ENCODE measurements at places on chromosomes 6 and 20.

- DNase-seq: no peak
Measured at GRCh38 chr20:49267327-49267726, 10.5 kb downstream of the ZNFX1 start.

- no peak for DNase-seq
Measured at GRCh38 chr6:149108038-149108748, 209.3 kb upstream of the TAB2 start.

- DNase-seq: no peak
Measured at GRCh38 chr6:6784514-6785162, 196.1 kb downstream of the LY86 start.

DNA sequence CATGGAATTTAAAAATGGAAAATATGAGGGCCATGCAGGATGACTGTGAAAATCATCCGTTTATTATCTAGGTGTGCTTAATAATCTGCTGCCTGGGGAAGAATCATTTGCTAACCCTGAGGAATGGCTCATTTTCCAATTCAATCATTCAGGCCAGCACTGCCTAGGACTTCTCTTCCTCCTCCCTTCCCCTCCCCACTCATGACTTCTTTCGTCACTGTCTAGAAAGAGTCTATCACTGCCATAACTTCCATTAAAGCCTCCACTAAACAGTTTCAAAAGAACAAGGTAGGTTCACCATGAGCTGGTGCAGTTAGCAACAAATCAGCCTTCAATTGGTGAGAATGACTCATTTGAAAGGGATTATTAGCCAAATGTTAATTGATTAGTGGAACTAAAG, 43.9 kb downstream of the TSHZ2 start:
- no peak for DNase-seq

- no peak for DNase-seq
Measured at GRCh38 chr6:167549213-167549612, 224.3 kb downstream of the TTLL2 start.

GRCh38 chr6:158050107-158050735, 68.6 kb downstream of the SYNJ2 start:
- DNase-seq: no peak

- DNase-seq: no peak
Measured at GRCh38 chr20:878511-879307, 37.4 kb downstream of the ANGPT4 start.

GRCh38 chr20:43388268-43389002, 69.3 kb upstream of the SRSF6 start:
- DNase-seq: no peak

DNA sequence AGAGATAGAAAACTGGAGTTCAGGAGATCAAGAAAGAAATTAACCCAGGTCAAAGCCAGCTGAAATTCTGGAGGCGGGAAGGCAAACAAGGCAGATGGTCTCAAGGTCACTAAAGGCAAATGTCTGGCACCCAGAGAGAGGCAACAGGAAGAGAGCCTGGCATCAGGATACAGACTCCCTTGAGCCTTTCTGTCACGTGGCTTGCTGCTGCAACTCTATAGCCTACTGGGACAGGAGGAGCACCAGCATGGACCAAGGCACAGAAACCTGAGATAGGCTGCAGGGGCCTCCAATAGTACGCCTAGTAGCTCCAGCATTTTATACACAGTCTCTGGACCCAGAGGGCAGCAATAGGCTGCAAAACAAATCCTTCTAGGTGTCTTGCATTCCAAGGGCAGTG, 75.1 kb downstream of the SEL1L2 start:
- no peak for DNase-seq

GRCh38 chr6:82597201-82597600, 233.6 kb downstream of the TPBG start:
- DNase-seq: no peak

DNA sequence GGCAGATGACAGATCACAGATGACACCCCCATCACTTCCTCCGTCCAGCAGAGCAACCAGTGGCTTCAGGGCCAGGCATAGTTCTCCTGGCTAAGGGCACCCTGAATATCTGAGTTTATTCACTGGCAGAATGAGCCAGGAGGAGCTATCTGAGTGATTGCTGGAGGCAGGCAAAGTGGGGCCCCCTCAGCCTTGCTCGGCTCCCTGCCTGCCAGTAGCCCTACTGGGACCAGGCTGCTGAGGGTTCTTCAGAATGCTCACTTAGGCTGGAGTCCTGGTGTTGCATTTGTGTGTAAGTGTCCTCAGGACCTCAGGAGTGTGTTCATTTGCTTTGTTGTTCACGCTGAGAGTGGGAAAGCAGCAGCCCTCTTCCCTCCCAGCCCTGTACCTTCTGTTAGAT, 31.2 kb downstream of the CHMP4B start:
- DNase-seq: no peak

DNA sequence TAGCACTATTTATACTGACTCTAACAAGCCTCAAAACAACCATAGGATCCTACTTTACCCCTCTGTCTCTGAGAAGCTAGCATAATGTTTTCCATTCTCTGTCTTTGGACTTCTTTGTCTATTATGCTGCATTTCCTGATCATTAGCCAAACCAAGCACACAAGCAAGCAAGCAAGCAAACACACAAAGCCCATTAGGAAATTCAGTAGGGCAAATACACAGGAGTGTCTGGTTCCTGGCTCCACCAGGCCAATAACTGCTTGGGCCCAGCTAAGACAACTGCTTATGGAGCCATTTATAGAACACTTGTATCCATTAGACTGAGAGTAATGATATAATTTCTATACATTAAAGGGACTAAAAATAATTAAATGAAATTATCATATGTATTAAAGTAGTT, 952.9 kb upstream of the EPHA7 start:
- DNase-seq: no peak

- no peak for DNase-seq
Measured at GRCh38 chr6:47362857-47363461, 53.3 kb upstream of the TNFRSF21 start.

Data from stimulated activated CD4-positive, alpha-beta T cell treated with anti-CD3 and anti-CD28 coated beads, Interleukin-1b, Interleukin-23, amount 100 ng/mL, for 48 hours (primary cell).